ENCODE measurements at places on chromosomes 5 and 9.

DNA sequence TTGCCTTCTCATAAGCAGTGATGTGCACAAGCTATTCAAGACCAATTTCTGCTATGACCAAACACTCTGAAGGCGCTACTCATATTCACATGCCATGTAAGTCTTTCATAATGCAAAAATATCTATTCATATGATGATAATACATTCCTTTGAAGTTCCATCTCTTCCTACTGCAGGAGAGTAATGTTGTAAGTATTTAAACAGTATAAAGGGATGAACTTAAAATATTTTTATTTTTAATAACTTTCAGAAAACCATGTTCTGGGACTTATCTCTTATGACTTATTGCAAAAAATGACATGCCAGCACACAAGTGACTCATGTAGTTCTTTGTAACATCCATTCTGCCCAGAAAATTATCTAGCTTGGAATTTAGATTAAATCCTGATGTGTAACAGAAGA is 376.4 kb downstream of the KCTD16 start:
- no peak overlapping the region for H3K4me3 ChIP-seq
- H3K4me1 ChIP-seq, result no peaks in the 10 kb centered on the region
- H3K27me3 ChIP-seq, result no peaks in the 10 kb centered on the region
- no peak overlapping the region for H3K27ac ChIP-seq
- H3K36me3 ChIP-seq, result no peaks in the 10 kb centered on the region

DNA sequence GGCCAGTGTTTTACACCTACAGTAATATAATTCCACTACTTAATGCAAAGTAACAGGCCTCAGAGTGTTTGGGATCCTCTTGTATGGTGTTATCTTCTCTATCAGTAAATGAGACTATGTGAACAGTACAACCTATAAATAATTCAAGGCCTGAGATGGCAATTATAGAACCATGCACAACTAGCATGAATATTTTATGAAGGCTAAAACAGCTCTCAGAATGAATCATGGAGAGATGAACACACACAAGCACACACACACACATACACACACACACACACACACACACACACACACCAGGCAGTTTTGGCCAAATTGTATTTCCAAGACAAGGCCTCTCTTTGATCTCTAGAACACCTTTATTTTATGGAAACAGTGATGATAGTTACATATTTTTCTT is 224.9 kb downstream of the EBF1 start:
- H3K36me3 ChIP-seq, result no peaks in the 10 kb centered on the region
- H3K4me3 ChIP-seq, result peak overlapping the region; percentile 14
- H3K27ac ChIP-seq, result no peak overlapping the region
- H3K27me3 ChIP-seq, result no peaks in the 10 kb centered on the region
- DNase-seq, result no peak

- peak overlapping the region; percentile 80 for H3K27ac ChIP-seq
- H3K4me1 ChIP-seq, result peaks cover 13% of the 10 kb centered on the region
- H3K36me3 ChIP-seq, result peaks cover 6% of the 10 kb centered on the region
- H3K27me3 ChIP-seq, result no peaks in the 10 kb centered on the region
- no peak overlapping the region for H3K4me3 ChIP-seq
- DNase-seq, result peak; percentile 69
Measured at GRCh38 chr5:56918054-56918453, 8.7 kb downstream of the SETD9 start.

GRCh38 chr5:109961751-109962150 is 272.0 kb downstream of the MAN2A1 start:
- no peak overlapping the region for H3K27ac ChIP-seq
- no peaks in the 10 kb centered on the region for H3K4me1 ChIP-seq
- H3K4me3 ChIP-seq, result no peak overlapping the region
- no peaks in the 10 kb centered on the region for H3K36me3 ChIP-seq
- no peaks in the 10 kb centered on the region for H3K27me3 ChIP-seq
- DNase-seq, result no peak

GRCh38 chr5:147203213-147203612 is 31.6 kb upstream of the STK32A start:
- no peaks in the 10 kb centered on the region for H3K36me3 ChIP-seq
- H3K27ac ChIP-seq, result no peak overlapping the region
- no peaks in the 10 kb centered on the region for H3K4me1 ChIP-seq
- no peaks in the 10 kb centered on the region for H3K27me3 ChIP-seq
